ENCODE measurements at places on chromosomes 12 and 14.

- DNase-seq, result no peak
These were observed 49.9 kb upstream of the TBX3 start for GRCh38 chr12:114733919-114734318.

DNA sequence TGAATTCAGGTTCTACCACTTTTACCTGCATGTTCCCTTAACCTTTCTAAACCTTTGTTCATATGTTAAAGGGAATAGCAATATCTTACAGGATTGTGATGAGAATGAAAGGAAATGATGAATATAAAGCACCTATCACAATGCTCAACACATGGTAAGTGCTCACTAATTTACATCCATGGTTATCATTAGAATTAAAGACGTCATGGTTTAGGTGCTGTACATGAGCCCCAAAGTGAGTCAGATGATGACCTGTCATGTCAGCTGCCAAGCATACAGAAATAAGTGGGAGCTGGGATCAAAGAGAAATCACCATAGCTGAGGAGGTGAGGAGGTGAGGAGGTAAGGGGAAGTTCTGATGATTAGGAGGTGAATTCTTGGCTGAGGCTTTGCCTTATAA lies 135.9 kb upstream of the ATP2B1 start:
- no peak for DNase-seq

DNA sequence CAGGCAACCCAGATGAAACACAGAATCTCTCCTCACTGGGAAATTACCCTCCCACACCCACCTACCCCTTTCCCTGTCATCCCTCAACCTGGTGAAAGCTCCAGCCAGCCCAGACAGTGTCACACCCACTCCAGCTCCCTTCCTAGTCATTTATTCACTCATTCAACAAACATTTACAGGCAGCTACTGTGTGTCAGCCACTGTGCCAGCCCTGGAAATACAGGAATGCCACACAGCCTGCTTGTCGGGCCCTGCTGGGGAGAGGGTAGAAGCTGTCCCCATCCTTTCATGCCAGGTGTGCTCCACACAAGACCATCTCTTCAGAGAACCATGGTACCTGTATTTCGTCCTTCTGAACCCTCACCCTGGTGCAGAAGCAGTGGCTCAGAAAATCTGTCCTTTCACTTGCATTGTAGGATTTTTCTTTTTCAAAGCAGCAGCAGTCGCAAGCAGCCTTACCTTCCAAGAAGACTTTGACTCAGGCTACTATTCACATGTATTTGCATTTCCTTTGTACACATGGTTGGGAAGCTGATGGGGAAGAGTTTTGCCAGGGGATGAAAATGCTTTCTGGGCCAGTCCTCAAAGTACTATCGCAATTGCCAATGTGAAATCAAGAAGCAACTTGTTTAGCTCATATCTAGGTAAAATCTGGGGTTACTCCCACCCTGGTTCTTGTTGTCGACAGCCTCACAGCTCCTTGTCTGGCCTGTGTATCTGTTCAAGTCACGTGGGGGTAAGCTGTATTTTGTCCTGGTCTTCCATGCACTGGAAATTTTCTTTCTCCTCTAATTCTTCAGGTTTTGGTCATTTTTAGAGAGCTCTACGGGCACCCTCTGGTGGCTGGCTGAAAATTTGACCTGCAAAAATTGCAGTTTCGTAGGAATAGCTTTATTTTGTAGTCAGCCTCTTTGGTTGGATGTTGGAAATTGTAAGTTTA lies 147.4 kb upstream of the EGLN3 start:
- peak; percentile 65 for DNase-seq

GRCh38 chr12:15956413-15957185 lies 45.5 kb downstream of the DERA start:
- DNase-seq, result peak; percentile 99

- DNase-seq, result no peak
These were observed 51.3 kb downstream of the WBP11 start for GRCh38 chr12:14751986-14752385.

DNA sequence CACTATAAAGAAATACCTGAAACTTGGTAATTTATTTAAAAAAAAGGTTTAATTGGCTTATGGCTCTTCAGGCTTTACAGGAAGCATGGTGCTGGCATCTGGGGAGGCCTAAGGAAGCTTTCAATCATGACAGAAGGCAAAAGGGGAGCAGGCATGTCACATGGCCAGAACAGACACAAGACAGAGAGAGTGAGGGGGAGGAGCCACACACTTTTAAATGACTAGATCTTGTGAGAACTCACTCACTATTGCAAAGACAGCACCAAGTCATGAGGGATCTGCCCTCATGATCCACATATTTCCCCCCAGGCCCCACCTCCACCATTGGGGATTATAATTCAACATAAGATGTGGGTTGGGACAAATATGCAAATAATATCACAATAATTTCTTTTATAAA lies 355.6 kb downstream of the DAD1 start:
- DNase-seq, result no peak

GRCh38 chr14:68622856-68623255 lies 170.0 kb downstream of the ZFP36L1 start:
- no peak for DNase-seq

- no peak for DNase-seq
These were observed 5.5 kb downstream of the PRKCH start for GRCh38 chr14:61326847-61327246.

GRCh38 chr12:112317481-112317880 lies 64.8 kb downstream of the HECTD4 start:
- peak; percentile 61 for DNase-seq

DNA sequence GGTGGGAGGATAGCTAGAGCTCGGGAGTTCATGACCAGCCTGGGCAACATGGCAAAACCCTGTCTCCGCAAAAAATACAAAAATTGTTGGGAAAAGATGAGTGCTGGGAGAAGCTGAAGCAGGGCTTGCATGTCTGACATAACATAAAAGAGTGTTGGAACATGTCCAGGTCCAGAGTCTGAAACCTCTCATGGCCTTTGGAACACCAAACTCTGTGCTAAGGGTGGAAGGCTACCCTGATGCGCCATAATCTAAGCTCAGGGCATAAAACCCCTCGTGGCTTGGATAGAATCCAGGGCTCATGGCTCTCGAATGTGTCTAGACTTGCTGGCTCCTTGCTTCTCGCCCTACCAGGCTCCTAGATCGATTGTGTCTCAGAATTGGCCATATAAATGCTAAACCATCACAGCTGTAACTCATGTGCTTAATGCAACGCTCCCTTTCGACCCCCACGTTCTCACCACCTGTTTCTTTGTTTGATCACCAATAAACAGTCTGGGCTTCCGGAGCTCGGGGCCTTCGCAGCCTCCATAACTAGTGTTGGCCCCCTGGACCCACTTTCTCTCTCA lies 6.7 kb upstream of the CLEC7A start:
- no peak for DNase-seq

GRCh38 chr14:69674546-69675244 lies 63.3 kb downstream of the SUSD6 start:
- no peak for DNase-seq

- DNase-seq, result no peak
These were observed 69.5 kb downstream of the BTG1 start for GRCh38 chr12:92076101-92076500.

DNA sequence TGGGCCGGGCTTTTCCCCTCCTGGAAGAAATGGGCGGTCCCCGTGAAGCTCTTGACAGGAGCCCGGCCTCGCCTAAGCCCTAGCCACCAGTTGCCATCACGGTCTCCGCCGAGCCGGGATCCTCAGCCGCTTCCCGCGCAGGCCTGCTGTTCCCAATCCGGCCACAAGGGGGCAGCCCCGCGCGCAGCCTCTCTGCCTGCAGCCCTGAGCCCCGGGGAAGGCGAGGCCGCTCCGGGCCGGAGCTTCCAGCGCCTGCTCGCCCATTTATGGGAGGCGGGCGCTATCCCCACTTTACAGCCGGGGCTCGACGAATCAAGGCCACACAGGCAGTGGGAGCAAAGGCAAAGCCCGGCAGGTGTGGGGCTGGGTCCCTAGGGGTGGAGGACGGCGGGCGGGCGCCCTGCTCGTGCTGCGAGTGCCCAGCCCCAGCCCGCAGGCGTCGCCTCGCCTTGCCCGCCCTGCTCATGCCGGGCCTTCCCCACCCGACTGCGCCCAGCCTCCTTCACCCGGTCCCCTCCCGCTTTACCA lies 61.5 kb downstream of the LGMN start:
- DNase-seq, result peak; percentile 6

DNA sequence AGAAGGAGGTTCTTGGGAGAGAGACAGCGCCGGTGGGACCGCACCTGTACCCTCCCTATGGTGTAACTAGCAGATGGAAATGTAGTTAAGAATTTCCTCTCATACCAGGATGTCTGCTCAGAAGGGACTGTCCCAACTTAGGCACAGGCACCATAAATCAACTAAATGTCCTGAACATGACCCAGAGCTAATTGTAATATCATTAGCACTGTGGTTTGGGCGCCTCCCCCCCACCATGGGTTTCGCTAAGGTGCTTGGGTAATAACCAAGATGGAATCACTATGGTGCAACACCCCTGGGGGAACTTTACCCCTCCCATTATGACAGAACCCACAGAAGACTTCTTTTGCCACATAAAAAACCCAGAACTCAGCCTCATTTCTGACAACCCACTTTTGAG lies 15.9 kb downstream of the ZNF641 start:
- DNase-seq, result no peak

DNA sequence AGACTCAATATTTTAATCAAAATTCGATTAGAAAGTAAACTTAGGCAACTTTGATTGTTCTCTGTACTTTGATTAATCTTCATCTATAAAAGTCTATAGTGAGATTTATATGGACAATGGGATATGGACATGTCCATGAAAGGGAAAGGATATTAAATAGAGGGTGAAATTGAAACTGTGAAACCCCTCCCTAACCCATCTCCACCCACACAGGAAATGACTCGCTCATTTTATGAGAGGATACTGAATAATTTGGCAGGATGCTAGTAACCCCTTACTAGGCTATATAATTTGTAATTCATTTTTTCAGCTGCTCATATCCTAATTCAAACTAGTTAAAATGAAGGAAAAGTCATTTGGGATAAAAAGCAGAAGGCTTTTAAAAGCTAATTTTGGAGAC lies 328.0 kb upstream of the ATP2B1 start:
- DNase-seq, result peak; percentile 7

- no peak for DNase-seq
These were observed 17.9 kb upstream of the CAMKK2 start for GRCh38 chr12:121314431-121314830.

GRCh38 chr12:100229036-100229635 lies 28.5 kb downstream of the ACTR6 start:
- peak; percentile 37 for DNase-seq

GRCh38 chr12:127984386-127985055 lies 282.4 kb upstream of the TMEM132C start:
- DNase-seq, result no peak

DNA sequence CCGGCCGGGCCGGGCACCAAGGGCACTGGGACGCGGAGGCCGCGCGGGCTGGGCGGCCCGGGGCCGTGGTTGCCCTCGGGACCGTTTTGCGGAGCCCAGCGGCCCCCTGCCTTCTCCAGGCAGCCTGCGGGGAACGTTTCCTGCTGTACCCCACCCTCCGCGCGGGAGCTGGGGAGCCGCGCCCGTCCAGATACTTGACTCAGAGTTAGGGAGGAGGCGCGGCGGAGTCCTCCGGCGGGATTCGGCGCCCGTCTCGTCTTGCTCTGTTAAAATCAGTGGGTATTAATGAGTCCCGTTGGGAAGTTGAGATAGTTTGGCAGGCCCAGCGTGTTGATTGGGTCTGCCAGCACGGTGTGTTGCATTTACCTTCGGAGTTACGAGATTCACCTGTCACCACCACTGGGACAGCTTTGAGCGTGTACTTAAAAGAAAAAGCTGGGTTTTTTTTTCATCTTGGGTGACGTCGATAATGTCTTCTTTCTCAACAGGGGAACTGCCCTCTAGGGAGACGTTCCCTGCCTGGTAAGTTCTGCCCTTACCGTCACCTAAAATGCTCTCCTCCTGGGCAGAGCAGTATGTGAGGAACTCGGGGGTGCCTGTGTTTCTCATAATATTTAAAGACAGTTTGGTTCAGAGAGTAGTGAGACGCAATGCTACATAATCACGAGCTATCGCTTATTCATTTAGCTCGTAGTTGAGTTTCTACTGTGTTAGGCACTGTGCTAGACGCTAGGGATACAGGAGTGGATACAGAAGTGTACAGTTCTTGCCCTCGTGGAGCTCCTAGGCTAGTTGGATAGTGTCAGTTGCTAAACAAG lies 596 bp downstream of the DLST start:
- DNase-seq, result peak; percentile 58

DNA sequence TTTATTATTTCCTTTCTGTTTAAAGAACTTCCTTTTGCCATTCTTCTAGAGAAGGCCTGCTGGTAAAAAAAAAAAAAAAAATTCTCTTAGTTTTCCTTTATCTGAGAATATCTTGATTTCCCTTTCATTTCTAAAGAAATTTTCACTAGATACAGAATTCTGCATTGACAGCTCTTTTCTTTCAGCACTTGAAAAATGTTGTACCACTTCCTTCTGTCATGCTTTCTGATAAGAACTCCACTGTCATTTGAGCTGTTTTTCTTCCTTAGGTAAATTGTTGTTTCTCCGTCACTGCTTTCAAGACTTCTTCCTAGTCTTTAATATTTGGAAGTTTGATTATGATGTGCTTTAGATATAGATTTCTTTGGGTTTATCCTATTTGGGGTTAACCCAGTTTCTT lies 113.6 kb upstream of the BTG1 start:
- no peak for DNase-seq

DNA sequence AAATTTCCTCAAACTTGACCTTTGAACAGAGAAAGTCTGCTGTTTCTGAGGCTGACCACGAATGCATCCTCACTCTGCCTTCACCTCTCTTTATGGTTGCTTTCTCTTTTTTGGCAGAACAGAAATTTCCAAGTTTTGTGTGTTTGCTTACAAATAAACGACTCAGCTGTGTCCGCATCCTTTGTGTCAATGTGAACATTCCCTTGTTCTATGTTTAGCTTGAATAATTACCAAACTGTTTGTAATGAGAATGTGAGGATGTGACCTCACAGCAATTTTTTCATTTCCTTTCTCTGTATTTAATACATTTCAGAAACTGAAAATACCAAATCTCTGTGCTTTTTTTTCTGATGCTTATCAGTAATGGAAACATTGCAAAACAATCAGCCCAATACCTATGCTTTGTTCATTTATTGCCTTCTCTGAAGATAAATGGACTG lies 410.9 kb downstream of the EGLN3 start:
- DNase-seq, result no peak

DNA sequence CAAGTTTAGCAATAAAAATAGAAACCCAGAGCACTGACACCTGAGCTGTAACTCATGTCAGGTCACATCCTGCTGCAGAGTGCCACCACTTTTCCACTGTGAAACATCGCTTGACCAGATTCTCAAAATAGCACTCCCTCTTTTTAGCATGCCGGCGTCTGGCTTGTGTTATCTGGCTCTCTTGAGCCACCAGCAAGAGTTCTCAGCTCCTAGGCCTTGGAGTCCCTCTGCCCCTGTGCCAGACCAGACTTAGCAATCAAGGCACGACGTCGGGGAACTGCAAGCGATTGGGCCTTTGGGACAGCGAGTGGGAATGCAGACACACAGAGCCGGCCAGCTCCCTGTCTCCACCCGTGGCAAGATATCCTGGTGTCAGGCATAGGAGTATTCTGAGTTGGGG lies 52.5 kb downstream of the SPIC start:
- DNase-seq, result no peak

- no peak for DNase-seq
These were observed 1568.2 kb upstream of the SEL1L start for GRCh38 chr14:83101846-83102245.

- DNase-seq, result no peak
These were observed 48.8 kb upstream of the PARP11 start for GRCh38 chr12:3922033-3922432.
